LoVo (cell line): ENCODE measurements at places on chromosomes 2 and 18.

DNA sequence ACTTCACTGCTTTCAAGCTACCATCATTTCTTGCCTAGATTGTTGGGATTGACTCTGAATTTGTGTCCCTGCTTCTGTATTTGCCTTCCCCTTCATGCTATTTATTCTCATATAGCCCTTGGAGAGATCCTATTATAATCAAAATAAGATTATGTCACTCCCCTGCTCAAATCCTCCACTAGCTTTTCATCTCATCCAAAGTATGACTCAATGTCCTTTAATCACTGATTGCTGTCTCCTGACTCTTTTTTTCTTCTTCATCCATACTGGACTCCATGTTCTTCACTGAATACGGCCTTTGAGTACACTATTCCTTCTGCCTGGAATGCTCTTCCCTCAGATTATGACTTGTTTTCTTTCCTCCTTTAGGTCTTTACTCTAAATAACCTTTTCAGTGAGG lies 5.0 kb downstream of the RBKS start:
- DNase-seq = no peak

DNA sequence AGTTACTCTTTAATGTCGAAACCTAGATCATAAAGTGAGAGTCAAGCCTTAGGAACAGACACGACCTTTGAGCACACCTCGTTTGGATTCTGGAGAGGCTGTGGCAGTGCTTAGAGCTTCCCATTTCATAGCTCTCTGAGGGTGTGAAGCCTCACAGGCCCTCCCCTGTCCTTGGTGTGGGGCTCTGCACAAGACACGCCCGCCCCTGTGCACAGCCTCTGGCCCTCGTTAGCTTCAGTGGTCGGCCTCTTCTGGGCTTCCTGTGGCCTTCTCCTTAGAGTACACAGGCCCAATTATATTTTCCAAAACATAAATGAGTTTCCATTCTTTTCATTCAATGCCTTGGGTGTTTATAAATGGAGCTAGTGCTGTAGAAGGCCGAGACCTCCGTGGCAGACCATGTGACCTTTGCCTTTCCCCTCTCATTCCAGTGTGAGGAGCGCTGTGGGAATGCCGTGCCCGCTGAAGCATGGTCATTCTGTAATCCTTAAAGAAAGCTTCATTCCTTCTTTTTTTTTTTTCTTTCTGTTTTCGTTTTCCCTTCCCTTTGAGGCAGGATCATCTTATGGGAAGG lies 208.6 kb downstream of the DCDC2C start:
- no peak for DNase-seq

DNA sequence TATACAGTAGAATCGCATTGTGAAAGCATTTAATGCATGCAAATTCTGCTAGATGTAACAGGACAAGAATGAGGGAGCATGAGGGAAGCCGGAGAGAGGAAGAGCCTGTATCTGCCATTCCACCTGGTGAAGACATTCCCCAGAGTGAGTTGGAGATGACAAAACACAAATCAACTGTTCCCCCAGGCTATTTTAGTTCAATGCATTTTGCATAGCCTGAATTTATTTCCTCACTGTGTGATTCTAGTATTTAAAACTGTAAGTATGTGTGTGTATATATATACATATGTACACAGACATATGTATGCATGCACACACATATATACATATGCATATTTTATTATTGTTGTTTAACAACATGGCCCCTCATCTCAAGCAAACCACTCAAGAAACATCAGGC lies 54.7 kb downstream of the CCDC68 start:
- DNase-seq = no peak

DNA sequence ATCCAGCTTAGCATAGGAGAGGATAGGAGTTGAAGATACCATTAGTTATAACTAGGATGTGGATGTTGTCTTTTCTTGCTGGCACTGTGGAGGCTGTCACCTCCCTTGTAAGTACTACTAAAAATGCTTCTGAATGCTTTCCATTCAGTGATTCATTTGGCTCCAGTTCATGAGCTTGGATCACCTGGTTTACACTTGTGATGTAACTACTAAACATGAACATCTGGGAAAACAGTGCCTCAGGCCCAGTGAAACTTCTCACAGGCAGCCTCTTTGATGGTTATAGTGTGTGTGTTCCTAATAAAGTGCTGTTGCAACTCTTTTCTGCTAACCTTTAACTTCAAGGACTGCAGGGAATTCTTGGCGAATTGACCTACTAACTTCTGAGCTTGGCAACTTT lies 13.0 kb upstream of the SLC9A2 start:
- DNase-seq = no peak

GRCh38 chr2:227163998-227164762 lies at the start of the genes COL4A3 and COL4A4:
Gene COL4A3 (plus strand): TSS chr2:227164624. CDS start chr2:227164727, 103 bp downstream.
Gene COL4A4 (minus strand): TSS chr2:227164205. CDS start chr2:227147483, 16,722 bp downstream.
- peak; percentile 45 for DNase-seq

DNA sequence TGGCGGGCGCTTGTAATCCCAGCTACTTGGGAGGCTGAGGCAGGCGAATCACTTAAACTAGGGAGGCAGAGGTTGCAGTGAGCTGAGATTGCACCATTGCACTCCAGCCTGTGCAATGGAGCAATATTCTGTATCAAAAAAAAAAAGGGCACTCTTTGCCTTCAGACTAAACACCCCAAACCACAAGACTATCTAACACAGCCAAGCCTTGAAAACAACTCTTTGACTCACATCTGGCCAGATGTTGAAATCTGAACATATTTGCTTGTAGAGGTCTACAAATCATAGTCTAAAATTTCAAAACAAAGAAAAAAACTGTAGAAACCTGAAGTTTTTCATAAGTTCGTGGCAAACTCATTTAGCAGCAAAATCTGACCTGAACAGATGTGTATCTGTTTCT lies 94.9 kb downstream of the FAM161A start:
- DNase-seq = no peak

DNA sequence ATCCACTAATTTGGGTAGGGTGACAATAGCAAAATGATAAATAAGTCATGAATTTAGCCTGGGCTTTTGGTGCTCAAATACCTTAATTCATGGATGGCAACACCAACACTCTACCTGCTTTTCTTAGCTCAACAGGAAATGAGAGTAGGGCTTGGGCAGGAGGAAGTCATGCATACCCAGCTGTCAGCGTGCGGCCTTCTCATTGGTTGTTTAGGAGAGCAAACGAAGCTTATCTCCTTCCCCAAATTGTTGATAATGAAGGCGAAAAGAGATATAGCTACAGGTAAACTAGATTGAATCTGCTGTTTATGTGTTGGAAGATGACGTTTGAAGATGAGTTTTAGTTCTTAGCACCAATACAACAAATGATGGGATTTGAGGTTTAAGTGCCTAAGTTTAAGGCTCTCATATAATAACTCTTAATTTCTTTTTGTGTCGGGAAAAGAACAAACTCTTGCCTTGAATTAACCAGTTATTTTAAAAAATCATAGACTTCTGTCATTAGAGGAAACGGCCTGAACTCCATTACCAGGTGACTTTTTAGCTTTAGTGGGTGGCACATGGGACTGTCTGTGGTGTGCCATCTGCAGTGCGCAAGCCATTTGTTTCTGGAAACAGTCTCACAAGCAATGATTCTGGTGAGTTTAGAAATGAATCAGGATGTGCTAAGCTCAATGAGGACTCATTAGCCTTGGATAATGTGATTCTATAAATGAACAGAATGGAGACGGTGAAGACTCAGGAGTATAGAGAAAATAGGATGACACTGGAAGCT lies 19.8 kb downstream of the MAP4K4 start:
- DNase-seq = no peak

GRCh38 chr2:128468186-128468920 lies 149.7 kb upstream of the HS6ST1 start:
- DNase-seq = no peak

DNA sequence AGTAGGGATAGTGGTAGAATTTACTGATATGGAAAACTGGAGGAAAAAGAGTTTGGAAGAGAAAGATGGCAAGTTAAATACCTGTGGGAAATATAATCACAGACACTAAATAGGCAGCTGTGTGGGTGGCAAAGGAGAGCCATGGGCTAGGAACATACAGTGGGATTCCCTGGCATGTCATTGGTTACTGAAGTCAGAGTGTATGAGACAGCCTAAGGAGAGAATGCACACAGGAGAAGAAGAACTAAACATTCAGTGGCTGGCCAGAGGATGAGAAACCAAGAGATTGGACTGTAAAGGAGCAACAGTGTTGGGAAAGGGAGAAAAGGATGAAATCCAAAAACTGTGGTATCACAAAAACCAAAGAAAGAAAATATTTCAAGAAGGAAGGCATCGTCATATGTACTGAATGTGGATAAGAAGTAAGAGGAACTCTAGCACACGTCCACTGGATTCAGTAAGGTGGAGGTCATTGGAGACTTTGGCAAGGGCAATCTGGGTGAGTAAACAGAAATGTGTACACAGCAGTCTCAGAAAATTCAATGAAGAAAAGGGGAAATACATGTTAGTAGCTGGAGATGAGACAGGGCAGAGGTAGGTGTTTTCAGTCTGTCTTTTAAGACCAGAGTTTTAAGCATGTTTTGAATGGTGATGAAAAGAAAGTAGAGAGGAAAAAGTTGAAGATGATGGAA lies 83.3 kb downstream of the SPIRE1 start:
- no peak for DNase-seq

GRCh38 chr2:72124376-72124775 lies 23.3 kb downstream of the CYP26B1 start:
- no peak for DNase-seq

- no peak for DNase-seq
Measured at GRCh38 chr2:45253151-45253550, 243.9 kb upstream of the SIX2 start.

- DNase-seq = no peak
Measured at GRCh38 chr2:218029366-218030360, 26.9 kb upstream of the TNS1 start.

GRCh38 chr2:224180810-224181209 lies 141.7 kb upstream of the SERPINE2 start:
- DNase-seq = no peak

DNA sequence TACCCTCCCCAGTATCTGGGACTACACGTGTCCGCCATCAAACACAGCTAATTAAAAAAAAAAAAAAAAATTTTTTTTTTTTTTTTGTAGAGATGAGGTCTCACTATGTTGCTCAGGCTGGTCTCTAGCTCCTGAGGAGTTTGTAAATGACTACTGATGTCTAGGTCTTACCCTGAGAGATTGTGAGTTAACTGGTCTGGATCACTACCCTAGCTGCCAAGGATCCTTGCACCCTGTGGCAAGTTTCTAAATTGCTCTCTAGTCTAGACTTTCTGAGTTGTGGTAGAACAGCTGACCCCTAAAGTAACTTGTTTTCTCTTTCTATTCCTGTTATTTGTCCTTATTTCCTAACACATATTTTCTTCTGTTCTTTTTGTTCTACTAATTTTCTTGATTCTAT lies 44.5 kb downstream of the ABHD3 start:
- DNase-seq = no peak

DNA sequence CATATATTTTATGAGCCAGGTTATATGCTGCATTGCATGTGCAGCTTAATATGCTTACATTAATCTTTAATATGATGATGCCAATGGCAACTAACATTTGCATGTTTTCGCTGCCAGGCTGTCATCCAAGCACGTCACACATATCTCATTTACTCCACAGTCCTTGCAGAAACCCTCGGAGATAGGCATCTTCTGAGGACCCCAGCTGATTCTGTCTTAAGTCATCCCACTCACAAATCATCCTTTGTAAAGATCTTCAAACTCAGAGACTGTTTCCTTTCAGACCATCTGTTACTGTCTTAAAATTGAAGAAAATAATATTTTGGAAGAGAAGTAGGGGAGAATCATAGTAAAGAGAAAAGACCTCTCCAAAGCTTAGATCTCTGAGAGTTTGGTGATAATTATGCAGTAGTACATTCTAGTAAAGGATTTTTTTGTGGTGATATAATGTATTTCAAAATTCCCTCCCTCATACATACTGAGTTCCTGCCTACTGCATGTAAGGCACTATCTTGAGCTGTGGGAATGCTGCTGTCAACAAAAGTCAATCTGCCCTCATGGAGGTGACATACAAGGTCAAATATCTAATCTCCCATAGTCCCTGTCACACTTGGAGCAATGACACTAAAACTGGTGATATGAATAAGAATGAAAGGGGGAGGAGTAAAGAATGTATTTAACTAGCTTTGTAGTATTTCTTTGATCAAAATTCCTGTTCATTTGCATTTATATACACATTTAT lies 11.0 kb downstream of the ITGA4 start:
- no peak for DNase-seq

DNA sequence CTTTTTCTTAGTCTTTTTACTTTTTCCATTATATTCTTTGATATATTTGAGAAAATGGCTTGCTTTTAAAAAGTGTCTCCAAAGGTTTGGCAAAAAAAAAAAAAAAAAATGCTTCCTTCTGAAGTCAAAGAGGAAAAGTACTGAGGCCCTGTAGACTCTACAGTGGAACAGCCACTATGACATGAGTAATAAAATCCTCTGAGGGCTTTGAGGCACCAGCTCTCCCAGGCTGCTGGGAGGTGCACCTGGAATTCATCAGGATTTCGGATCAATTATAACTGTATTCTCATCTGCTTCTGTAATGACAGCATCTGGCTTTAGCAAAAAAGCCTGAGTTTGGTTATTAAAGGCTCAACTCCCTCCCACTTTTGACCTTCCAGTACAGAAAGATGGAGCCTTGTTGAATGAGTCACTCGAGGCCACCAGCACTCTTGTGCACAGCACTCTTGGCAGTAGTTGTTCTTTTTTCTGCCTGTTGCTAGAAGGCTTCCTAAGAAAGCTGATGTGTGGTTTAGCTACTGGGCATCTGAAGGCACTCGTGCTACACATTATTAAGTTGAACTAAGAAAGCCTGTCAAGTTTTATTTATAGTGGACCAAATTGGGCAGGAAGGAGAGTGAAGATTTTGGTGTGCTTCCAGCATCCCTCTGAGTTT lies 131.3 kb downstream of the PRPF40A start:
- DNase-seq = no peak

DNA sequence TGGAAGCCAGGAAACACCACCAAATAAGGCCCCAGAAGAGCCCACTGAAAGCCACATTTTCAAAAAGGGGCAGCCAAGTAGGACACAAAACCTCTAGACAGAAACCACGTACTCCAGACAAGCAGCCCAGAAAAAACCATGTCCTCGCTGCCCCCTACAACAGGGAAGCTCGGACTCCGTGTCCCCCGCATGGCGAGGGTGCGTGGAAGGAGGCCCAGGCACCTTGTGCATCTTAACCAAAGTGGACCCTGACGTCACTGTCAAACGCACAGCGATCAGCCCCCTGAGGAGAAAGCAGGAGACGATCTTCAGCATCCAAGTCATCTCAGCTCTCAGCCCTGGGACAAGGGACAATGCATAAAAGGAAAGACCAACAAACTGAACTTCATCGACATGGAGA lies 168.4 kb downstream of the EIPR1 start:
- DNase-seq = no peak

DNA sequence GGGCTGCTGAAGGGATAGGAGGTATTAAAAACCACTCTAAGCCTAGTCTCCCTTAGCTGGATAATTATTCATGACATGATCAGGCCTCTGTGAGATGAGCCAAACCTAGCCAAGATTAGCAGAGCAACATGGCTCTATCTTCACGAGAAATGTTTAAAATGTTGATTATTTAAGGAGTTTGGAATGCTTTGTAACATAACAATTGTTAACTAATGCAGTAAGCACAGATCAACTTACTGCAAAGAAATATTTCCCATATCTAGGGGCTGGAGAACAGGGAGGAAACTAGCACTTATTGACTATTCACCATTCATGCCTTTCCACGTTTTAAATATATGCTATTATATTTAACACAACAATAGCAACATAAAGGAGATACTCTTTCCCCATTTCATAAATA lies 833.7 kb upstream of the CHAC2 start:
- no peak for DNase-seq
